Activated naive CD4-positive, alpha-beta T cell (primary cell): ENCODE measurements at places on chromosomes 2 and 18.

- DNase-seq = no peak
Measured at GRCh38 chr2:215431290-215431689, 4.6 kb downstream of the FN1 start.

DNA sequence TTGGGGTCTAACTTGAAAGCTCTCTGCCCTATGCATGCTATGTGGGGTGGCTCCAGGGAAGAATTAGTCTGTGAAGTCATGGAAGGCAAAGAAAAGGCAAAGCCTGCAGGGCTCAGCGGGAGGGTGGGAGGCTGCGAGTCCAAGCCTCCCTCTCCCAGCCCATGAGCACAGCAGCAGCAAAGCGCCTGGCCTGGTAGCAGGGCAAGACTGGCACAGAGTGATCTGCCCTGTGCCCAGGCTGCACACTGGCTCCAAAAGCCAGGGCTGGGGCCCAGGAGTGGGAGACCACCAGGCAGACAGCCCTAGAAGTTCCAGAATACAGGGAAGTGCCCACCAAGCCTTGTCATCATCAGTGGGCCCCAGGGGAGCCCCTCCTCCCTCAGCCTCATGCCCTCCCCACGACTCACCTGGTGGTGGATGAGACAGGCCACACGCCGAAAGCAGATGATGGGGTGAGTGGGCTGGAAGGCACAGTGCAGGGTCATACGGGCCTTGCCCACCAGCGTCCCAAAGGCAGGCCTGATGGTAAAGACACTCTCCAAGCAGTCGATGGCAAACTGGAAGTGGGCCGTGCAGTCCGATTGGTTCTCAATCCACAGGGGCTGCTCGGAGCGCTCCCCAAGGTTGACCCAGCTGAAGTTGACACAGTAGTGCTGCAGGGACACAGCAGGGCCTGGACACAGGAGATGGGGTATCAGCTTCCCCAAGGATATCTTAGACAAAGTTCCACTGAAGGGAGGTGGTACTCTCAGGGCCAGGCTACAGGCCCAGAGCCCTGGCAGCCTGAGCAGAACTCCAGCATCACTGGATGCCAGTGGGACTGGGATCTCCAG, 12.1 kb downstream of the CFAP65 start:
- DNase-seq = no peak

- no peak for DNase-seq
Measured at GRCh38 chr2:21254170-21254965, 130.6 kb downstream of the TDRD15 start.

DNA sequence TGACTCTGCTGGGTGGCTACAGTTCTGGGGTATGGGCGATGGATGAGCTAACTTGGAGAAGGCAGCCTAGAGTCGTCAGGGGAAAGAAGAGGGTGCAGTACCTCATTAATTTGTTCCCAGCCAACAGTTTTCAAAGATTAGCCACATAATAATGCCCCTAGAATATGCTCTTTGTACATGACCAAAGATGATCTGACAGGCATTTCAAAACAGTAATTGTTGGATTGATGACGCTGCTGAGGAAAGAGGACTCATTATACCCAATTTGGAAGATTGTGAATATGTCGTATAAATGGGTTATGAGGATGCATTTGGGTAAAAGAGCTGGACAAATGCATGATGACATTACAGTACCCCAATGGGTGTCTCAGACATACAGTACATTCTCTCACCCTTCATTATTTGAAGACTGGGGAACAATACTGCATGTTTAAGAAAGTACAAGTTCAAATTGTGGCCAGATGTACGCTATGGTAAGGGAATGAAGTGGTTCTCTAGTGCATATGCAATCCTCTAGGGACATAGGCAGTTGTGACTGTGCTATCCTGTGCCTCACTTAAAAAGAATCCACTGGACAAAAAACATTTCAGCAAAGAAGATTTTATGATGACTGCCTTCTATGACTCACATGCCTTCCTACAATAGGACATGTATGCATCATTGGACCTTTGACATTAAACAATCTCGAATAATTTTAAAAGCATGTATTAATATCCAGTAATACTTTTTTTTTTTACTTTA, 233.2 kb downstream of the CNTNAP5 start:
- DNase-seq = no peak

DNA sequence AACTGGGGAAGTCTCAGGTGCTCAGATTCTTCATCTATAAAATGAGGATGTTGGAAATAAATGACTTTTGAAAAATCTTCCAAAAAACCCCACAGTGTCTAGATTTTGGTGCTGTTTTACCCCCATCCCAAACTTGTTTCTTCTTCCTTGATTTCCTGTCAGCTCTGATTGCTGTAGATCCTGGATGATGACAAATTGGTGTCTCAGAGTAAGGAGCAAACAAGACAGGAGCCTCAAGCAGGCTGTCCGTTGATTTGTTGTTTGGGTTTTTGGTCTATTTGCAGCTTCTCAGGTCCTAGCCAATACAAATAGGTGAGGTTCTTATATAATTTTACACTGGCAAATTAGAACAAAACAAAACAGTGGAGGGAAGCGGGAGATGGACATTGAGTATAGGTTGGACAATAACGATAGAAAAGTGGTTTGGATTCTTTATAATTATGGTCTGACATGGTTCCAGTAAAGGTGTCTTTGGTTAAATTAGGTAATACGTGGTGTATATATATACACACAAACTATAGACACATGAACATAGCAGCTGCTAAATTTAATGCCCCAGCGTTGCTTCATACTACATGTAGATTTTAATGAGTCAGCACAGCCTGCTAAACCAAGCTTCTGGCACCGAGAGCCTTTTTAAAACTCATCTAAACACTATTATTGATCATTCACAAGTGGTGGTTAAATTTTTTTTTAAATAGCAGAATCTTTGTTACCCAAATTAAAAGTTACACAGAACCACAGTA, 142.5 kb downstream of the FMNL2 start:
- no peak for DNase-seq

DNA sequence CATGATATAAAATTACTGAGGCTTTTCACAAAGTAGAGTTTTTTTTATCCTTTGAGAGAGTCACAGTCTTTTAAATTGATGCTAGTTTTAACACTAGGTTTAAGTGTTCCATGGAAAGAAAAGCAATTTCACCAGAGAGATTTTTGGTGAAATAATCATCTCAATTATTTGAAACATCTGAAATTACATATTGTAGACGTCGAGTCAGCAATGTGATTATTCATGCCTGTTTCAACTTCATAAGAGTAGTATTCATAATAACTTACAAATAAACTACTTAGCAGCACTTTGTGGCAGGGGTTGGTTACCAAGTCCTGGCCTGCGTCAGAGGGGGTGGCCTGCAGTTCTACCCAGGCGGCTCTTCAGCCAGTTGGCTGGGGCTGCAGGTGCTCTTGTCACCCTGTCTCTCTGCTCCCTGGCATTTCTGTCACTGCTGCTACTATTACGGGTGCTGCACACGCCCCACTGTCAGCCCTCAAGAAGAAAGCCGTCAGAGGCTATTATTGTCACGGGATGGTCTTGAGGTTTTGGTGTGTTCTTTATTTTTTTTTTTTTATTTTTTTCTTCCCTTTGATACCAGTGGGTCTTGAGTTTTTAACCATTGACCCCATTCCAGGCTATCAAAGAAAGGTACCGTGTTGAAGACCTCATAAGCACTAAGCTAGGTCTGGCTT, 50.4 kb downstream of the MALT1 start:
- no peak for DNase-seq

- no peak for DNase-seq
Measured at GRCh38 chr2:2134037-2134436, 197.0 kb downstream of the MYT1L start.

DNA sequence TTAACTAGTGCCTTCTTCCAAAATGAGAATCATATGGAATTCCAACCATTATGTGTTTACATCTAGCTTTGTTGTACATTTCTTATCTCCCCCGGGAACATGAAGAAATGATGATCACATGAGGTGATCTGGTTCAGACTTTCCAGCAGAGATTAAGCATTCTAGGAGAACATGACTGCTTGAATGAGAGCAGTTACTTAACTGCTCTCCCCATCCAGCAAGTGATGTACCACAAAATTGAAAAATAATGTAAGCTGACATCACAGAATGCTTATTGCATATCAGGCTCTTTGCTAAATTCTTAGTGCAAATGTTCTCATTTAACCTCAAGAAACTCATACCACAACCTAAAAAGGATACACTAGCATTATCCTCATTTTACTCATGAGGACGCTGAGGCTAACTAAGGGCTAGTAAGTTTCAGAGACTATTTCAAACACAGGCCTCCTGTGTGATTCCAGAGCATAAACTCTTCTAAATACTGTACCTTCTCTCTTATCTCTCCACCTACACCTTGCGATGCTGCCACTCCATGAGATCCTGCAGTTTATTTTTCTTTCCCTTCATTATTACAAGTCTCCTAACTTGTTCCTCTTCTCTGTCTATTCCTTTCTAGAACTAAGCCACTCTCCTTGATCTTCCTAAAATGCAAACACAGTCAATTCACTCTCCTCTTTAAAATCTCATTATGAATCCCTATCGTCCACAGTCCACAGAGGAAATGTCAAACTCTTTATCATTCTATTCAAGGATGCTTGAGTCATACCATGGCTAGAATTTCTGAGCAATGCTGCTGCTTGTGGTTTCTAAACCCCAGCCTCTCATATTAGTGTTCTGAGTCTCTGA, 1224.8 kb upstream of the ZEB2 start:
- DNase-seq = no peak

GRCh38 chr2:172285010-172285621, 142.3 kb upstream of the ITGA6 start:
- no peak for DNase-seq

- no peak for DNase-seq
Measured at GRCh38 chr18:1078301-1078700, 173.6 kb downstream of the ADCYAP1 start.

DNA sequence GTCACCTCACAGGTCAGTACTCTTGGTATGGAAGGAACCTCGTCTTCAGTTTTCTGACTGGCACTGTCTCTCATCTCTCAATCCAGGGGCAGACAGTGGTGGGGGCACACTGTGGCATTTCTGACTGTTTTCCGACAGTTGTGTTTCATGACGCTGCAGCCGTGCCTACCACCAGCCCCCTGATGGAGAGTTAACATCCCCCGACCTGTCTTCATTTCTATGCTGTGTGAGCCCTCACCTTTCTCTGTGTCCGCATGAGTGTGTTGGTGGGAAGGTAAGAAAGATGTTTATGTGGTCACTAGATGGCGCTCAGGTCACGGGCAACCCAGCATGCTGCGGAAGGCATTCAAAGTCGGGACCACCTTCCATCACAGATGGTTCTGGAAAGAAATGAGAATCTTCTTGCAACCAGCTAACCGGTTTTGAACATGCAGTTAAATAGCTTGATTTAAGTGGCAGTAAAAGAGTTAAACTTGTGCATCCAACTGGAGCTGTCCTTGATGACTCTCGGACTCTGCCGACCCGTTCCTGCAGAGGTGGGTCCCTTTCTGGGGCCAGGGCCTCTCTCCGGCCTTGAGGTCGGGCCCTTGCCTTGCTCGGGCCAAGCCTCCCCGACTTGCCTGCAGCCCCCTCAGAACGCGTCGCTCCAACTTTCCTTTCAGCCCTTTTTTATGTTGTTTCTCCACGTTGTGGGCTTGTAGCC, 92.4 kb downstream of the DYSF start:
- DNase-seq = no peak

DNA sequence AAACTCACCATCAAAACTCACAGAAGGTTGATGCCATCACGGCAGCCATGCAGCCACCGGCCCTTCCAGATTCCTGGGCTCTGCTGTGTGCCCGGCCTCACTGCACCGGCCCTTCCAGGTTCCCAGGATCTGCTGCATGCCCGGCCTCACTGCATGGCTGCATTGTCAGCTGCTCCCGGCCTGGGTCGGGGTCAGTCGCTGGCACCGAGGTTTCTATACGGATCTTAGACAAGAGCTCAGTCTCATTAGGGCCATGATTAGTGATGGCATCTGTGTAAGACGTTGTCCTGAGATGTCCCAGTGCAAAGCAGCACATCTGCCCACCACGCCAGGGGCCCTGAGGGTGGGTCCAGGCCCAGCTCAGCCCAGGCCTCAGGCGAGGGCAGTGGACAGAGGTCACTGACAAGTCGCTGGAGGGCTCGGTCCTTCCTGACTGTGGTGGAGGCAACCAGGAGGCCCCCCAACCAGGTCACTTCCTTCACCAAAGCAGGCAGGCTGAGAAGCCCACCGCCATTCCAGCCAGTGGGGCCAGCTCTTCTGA, 29.4 kb downstream of the TMEM18 start:
- DNase-seq = no peak

- DNase-seq = no peak
Measured at GRCh38 chr2:113876503-113877387, 13.1 kb upstream of the ACTR3 start.

- peak; percentile 15 for DNase-seq
Measured at GRCh38 chr2:149597050-149597667, 9.6 kb upstream of the MMADHC start.

- DNase-seq = no peak
Measured at GRCh38 chr18:26442126-26442525, 106.2 kb downstream of the KCTD1 start.

DNA sequence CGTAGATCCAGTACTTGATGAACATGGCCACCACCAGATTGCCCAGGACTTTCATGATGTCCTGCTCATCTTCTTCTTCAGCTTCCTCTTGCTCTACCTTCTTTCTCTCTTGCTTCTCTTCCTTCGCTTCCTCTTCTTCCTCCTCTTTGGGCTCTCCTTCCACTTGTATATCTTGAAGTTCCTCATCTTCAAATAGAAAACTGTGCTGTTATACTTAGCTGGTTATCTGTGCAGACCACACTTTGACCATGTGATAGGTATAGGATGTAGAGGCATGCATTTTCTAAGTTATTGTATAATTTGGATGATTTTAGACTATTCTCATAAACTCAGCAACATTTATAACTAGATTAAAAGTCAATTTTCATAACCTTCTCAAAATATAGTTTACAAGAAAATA, 263.4 kb downstream of the NAPG start:
- no peak for DNase-seq
